Vagina (tissue), 2 donors: ENCODE measurements at places on chromosomes 7 and 10.

DNA sequence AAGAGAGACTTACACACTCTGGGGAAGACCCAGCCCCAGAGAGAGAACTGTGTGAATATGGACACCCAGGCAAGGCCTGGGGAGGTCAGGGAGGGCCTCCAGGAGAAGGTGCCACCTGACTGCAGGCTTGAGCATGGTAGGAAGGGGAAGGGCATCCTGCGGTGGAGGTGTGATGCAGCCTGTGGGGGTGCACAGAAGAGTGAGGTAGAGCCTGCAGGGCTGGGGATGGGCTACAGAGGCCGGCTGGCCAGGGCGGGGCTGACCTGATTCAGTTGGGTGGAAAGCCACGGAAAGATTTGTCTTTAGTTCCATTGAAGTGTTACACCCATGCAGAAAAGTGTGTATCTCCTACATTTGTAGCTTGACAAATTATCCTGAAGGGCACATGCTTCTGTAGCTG lies 47.6 kb downstream of the ZMIZ1 start:
- no peak for DNase-seq

- no peak for DNase-seq
Observed at GRCh38 chr10:45063591-45064231, 63.0 kb downstream of the ZNF22 start.

- DNase-seq = no peak
Observed at GRCh38 chr10:122659126-122659525, 40.5 kb downstream of the C10orf120 start.

- no peak for DNase-seq
Observed at GRCh38 chr10:96612055-96612830, 25.4 kb upstream of the TM9SF3 start.

GRCh38 chr7:17633067-17633466 lies 307.2 kb downstream of the SNX13 start:
- no peak for DNase-seq

DNA sequence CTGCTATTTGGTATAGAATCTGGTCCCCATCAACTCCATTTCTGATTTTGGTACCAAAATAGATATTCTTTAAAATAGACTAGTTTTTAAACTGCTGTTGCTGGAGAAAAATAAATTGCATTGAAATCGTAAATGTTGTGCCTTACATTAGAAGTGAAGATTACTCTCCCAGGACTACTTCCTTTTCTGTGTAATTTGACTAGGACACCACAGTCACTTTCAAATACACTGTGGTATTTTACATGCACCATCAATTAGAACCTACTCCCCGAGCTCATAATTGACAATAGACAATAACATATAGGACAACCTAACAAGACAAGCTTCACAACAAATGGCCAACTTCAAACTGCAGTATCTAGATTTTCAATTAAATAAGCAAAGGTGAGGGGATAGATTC lies 211.5 kb downstream of the DGKB start:
- DNase-seq = no peak

DNA sequence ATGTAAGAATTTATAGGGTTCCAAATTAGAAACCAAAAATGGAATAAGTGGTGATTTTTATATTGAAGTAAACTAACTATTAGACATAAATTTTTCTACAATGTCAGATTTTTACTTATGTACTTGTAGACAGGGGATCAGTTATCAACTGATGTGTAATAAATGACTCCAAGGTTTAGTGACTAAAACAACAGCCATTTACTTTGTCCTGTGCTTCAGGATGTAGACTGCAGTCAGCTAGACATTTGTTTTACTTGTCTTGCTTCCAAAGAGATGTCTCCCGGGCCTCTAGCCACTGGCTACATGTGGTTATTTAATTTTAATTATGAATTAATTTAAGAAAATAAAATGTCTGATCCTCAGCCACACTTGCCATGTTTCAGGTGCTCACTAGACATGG lies 249.7 kb upstream of the IGFBP3 start:
- no peak for DNase-seq

DNA sequence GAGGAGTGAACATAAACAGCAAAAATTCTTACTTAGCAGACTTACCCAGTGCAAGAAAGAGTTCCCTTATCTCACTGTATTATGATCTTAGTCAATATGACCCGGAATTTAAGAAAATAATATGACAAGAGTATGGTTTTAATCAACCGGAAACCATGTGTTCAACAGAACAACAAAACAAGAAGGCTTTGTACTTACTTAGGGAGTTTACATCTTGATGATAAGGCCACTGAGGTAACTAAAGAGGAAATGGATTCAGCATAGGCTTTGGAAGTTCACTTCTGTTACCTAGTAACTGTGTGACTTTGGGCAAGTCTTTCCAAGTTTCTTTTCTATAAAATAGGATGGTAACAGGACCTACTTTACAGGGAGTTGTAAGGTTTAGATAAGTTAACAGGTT lies 7.4 kb upstream of the FAS start:
- no peak for DNase-seq

DNA sequence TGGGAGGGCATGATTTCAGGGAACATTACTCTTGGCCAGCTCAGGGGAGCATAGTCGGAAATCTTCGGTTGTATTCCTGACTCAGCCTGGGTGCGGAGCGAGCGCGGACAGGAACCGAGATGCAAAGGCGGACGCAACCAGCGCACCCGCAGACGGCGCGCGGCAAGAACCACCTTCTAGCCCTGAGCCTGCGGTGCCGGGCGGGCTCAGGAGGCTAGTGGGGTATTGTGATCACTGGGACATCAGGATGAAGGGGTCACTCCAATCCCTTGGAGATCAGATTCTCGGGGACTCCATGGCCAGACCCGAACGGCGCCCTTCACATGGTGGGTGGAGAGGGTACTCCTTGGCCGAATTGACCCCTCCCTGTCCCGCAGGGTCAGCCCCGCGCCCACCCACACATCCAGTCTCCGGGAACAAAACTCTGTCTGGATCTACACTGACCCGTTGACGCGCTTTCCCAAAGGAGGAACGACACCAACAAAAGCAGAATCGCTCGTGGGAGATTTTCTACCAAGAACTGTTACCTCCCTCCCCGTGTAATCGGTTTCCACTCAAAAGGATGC lies 730.5 kb downstream of the ZWINT start:
- no peak for DNase-seq

DNA sequence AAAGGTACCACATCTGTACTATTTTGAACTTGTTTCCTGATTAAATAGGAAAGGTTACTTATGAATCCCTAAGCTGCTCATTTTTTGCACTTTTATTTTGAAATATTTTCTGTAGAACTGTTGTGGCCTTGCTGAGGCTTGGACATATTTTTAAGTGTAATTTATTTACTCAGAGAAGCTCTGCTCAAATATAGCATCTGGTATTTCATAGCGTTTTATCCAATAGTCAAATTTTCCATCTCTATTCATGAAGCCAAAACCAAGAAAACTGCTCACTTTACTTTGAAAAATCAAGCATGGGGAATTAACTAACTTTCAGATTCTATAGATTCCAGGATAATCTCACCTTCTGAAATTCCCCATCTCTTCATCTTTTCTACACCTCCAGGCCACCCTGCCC lies 6.6 kb upstream of the FAM3C start:
- no peak for DNase-seq

DNA sequence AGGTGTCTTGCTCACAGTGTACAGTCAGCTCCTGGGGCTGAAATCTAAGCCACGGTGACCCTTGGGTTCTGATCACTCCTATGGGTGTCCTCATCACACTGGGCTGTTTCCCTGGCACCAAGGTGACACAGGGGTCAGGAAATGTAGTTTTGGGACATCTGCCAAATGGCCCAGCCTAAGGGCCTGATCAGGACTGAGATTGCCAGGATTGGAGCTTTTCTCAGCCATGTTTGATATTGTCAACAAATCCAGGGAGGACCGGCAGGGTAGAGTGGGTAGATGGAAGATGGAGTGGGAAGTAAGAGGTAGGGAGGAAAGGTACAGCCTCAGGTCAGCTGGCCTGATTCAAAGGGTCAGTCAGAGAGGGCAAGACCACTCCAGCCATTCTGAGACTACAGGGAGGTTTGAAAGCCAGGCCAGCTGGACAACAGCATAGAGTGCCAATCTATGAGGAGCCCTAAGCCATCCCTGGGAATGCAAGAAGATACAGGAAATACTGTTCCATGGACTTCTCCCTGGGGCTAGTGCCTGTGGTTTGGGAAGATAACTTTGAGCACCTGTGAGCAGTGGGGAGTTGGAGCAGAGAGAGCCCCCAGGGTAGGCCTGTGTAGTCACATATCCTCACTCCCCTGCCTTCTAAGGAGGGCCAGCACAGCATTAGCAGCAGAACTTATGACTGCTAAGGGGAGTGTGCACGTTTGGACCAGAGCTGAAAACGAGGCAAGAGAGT lies 377.3 kb upstream of the ZMIZ1 start:
- peak; percentile 44 for DNase-seq

DNA sequence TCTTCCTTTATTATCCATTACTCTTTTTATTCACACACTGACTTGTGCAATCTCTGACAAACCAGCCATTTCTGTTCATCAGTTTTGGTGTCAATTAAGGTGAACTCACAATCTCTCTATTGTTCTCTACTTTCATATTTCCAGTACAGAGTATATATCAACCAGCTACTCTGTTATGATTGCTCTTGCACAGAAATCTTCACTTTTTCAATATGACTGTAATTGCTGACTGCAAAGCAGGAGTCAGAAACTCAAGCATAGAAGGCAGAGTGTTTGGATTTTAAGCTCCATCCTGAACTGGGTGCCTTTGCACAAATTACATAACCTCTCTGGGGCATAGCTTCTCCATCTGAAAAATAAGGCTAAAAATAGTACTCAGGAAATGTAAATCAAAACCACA lies 1042.0 kb downstream of the GRM8 start:
- no peak for DNase-seq

GRCh38 chr7:137443616-137444015 lies 100.1 kb upstream of the PTN start:
- no peak for DNase-seq

DNA sequence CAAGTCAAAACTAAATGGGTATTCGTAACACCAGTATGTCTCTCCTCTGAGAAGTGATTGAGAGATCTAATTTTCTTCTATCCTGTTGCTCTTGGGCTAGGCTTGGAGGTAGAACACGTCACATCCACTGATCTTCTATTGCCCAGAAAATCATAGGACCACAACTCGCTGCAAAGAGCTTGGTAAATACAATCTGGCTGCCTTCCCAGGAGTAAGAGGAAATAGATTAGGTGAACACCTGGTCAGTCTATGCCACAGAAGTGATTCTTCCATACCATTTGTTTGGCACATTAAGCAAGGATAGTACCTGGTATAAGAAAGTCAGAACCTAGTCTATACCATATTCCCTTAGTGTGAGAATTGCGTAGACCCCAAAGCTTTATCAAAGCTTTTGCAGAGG lies 129.3 kb upstream of the PHYHIPL start:
- DNase-seq = no peak

DNA sequence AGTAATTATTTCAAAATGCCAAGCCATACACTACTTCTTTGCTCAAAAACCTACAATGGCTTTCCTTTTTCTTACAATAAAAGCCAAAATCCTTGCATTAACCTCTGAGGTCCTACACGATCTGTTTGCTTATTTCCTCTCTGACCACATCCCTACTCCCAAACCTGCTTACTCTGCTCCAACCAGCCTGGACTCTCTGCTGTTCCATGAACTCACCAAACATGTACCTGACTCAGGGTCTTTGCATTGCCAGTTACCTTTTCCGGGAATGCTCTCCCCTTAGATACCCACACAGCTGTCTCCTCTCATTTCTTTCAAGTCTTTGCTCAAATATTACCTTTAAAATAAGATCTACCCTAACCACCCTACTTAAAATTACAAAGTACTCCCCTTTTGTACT lies 2.3 kb downstream of the ABCB4 start:
- DNase-seq = no peak

DNA sequence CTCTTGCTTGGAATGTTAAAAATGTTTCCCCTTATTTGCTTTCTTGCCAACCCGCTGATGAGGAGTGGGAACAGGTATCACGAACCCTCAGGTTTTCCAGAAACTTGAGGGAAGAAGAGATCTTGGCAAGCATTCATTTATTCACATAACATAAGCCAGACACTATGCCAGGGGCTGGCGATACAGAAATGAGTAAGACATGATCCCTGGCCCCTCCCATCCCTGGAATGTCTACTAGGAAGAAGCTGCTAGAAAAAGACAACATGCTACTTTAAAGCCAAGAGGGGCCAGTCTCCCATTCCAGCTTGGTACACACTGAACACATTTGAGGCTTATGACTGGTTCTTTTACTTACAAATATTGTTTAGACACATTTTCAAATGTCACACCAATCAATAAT lies 26.4 kb downstream of the SLC35B4 start:
- no peak for DNase-seq

GRCh38 chr7:158588085-158588877 lies 658 bp upstream of the PTPRN2 start:
- no peak for DNase-seq

GRCh38 chr10:19046679-19047078 lies 1.9 kb upstream of the MALRD1 start:
- DNase-seq = no peak

DNA sequence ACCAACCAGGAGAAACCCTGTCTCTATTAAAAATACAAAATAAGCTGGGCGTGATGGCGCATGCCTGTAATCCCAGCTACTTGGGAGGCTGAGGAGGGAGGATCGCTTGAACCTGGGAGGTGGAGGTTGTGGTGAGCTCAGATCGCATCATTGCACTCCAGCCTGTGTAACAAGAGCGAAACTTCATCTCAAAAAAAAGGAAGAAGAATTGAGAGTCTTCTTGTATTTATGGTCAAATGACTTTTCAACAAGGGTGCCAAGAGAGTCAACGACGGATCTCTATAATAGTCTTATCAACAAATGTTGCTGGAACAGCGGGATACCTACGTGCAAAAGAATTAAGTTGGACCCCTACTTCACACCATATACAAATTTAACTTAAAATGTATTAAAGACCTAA lies 21.6 kb upstream of the JAZF1 start:
- DNase-seq = no peak

GRCh38 chr7:562374-562675 lies 42.7 kb upstream of the PDGFA start:
- DNase-seq = no peak

DNA sequence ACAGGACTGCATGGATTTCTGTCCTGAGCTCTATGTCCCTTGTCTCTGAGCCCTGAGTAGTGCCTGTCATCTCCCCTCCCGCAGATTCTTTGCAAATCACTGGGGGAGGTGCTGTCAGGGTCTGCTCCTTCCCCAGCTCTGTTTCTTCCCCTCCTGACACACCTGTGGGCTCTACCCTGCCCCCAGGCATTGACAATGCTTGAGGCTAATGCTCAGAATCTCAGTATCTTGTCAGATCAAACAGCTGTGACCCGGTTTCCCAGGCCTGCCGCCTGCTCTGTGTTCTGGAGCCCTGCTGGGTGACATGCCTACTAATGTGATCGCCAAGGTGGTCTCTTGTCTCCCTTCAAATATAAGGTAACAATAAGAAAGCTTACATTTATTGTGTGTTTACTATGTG lies 209.0 kb downstream of the POU6F2 start:
- no peak for DNase-seq

GRCh38 chr7:28192786-28193585 lies 12.4 kb upstream of the JAZF1 start:
- DNase-seq = no peak
